ENCODE measurements at places on chromosomes 7 and 10.

- no peak for DNase-seq
These were observed 155.0 kb downstream of the RNF216 start for GRCh38 chr7:5626498-5626897.

DNA sequence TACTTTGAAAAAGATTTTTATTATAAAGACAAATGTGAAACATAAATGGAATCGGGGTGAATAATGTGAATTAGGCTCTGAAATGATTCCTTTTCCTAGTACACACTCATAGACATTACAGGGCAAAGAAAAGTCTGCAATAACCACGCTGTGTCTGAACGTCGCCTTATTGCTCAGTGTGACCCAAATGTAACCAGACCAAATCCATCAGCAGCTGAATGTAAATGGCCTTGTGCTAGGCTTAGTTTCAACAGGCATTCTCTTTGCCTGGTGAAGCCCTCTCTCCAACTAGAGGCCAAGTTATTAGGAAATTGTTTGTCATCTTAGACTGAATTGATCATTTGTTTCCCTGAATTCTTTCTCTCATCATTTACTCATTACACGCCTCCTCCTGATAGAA is 225.5 kb downstream of the CHCHD3 start:
- DNase-seq: no peak

- no peak for DNase-seq
These were observed 916 bp downstream of the LAMB1 start for GRCh38 chr7:108001764-108002725.

GRCh38 chr10:71746344-71747037 is 26.8 kb downstream of the VSIR start:
- no peak for DNase-seq

- DNase-seq: no peak
These were observed 811.0 kb downstream of the GRM8 start for GRCh38 chr7:126441745-126442144.
